Fibroblast of gingiva (primary cell): ENCODE measurements at places on chromosomes 7 and 10.
A peak's percentile ranks its signal among the peaks of the same experiment; 100 is the strongest.

GRCh38 chr10:14761372-14761771 is 13.3 kb downstream of the FAM107B start:
- DNase-seq = no peak

DNA sequence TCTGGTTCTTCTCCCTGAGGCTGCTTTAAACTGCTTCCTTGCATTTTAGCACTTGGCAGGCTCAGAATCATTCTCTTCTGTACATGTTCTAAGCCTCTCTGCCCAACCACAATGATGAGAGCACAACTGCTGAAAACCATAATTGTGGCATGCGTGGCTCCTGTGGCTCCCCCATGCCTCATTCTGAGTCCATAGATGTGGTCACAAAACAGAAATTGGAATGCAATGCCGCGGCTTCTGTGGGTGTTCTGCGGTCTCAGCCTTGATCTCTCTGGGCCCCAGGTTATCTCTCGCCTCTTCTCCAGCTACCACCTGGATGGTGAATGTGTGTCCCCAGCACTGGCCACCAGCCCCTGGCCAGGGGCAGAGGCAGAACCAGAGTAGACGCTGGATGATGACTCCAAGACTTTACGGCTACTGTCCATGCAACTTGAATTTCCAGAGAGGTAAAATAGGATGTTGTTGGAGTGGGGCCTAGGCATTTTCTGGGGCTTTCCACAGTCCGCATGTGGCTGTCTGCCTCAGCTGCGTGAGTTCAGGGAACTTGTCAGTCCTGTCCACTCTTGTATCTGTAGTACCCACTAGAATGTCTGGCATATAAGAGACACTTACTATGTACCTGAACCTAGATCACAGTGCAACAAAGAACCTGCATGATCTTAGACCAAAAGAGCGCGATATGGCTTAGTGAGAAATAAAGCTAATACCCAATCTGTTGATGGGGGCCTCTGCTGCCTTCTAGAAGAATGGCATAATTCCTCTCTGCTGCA is 52.4 kb upstream of the ADRB1 start:
- DNase-seq = no peak

DNA sequence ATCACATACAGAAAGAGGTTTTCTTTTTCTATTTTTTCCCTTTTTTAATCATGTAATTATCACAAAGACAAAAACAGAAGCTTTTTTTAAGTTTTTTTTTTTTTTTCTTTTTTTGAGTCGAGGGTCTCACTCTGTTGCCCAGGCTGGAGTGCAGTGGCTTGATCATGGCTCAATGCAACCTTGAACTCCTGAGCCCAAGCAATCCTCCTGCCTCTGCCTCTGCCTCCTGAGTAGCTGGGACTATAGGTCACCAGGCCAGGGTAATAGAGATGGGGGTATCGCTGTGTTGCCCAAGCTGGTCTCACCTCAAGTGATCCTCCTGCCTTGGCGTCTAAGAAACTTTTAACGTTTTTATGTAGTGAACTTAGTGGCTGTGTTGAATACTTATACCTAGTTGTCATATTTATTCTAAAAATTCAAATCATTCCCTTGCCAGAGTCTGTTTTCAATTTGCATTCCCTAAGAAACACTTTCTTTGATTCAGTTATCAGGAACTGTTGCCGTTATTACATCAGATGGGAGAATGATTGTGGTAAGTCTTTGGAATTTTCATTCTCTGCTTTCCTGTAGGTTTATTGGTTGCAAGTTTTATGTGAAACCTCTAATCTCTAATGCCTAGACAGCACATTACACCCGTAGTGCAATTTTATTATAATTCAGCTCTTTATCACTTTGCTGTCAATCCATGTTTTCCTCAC is 1.3 kb downstream of the LSM8 start:
- peak; percentile 44 for DNase-seq

GRCh38 chr10:94279835-94280709 is 82.7 kb downstream of the NOC3L start:
- peak; percentile 48 for DNase-seq

- peak; percentile 28 for DNase-seq
Measured at GRCh38 chr10:50653142-50653541, 29.4 kb upstream of the SGMS1 start.

DNA sequence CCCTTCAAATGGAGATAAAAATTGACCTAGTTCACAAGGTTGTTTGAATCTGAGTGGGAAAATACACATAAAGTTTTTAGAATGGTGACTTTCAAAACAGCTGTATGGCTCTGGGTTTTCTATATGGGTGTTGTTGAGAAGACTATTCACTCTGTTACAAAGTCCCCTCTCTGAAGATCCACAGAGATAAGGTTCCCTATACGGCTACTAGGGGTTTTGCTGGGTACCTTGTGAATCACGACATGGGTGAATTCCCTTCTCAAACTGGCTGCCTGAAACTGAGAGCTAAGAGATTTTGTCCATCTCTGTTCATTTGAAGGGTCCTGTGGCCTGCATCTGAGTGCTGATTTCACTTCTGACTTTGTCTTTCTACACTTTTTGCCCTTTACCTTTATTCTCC is 11.8 kb upstream of the SLC13A1 start:
- DNase-seq = no peak

- no peak for DNase-seq
Measured at GRCh38 chr7:36439624-36440023, 50.0 kb downstream of the ANLN start.

DNA sequence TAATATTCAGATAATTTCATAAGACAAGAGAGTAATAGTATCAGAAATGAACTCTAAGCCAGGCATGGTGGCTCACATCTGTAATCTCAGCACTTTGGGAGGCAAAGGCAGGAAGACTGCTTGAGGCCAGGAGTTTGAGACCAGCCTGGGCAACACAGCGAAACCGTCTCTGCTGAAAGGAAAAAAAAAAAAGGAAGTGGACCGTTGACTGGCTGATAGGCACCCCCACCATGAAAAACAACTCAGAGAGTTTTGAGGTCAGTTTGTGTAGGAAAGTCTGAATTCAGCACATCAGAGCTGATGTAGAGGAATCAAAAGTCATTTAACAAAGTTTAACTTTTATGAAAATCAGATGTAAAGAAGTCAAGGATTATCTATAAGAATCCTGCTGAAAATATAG is 63.2 kb upstream of the AMPH start:
- no peak for DNase-seq
